ENCODE measurements at places on chromosomes 5 and 9.

- DNase-seq = no peak
Observed at GRCh38 chr5:87151547-87151946, 116.1 kb upstream of the RASA1 start.

- DNase-seq = peak; percentile 72
Observed at GRCh38 chr5:72244862-72245371, 75.1 kb downstream of the MRPS27 start.

DNA sequence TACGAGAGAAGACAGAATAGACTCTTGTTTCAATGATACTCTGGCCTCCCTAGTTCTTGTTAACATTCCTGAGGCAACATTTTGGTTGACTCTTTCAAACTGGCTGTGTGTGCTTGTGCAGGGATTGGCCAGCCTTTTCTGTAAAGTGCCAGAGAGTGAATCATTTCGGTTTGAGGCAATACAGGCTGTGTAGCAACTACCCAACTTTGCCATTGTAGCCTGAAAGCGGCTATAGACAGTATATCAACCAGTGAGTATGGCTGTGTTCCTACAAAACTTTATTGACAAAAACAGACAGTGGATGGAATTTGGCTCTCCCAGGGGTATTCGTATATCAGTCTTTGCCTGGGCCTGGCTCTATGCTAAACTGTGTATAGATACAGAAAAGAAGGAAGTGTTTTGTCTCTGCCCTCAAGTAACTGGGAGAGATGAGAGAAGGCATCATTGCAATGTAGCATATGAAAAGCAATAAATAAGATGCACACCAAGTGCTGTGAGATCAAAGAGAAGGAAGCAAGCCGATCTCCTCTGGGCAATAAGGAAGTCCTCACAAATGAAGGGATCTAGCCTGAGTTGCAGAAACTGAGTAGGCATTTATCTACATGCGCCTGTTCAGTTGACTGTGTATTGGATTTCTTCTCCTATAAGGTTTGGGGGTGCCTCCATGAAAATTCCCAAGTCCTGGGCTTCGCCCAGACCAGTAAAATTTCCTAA lies 568.0 kb upstream of the KLF4 start:
- no peak for DNase-seq

DNA sequence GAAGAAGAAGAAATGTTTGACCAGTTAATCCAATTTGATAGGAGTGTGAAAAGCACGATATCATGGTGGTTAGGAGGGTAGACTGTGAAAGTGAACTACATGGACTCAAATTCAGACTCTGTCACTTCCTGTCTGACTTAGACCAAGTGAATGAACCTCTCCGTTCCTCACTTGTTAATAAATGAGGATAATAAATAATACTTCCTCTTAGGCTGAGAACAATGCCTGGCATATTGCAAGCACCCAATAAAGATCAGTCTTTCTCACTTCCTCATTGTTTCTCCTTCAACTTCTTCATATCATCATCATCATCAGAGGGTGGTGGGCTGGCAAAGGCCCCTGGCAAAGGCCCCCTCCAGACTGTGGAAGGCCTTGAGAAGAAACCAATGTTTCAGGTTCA lies 148.7 kb downstream of the CDK5RAP2 start:
- DNase-seq = no peak

DNA sequence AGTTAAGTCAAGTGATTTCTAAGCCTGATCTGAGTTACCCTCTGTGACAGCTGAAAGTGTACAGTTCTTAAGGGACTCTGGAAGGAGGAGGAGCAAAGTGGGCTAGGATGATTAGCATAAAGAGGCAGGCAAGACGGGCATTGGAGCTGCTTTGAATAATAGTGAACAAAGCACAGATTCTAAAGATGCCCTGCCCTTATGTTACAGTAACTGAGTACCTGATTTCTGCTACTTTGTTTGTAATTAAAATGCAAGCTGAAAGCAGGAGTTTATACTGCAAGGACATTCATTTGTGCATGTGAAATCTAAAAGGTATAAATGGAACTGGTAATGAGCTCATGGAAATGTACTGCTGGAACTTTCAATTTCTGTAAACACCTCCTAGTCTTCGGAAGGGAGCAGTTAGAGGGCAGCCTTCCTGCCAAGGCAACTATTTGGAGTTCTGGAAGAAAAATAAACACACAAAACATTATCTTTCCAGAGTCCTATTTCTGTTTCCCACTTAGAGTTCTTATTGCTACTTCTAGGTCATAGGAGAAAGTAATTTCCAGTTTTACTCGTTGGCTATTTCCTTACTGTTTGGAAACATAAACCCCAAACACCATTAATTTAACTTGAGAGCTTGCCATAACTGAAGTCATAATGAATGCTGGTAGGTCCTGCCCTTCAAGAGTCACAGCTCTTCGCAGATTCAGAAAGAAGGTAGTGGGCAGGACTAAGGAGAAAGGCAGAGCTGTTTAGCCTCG lies at the start of gene RANBP3L:
RANBP3L (minus strand) TSS at position 45 of the 746 bp plus-strand sequence. CDS start 486 bp downstream, outside the sequence.
- no peak for DNase-seq

- DNase-seq = no peak
Observed at GRCh38 chr9:107504585-107505455, 15.3 kb upstream of the KLF4 start.

GRCh38 chr5:91266184-91266705 lies 116.9 kb downstream of the ARRDC3 start:
- DNase-seq = no peak

- DNase-seq = peak; percentile 51
Observed at GRCh38 chr9:6305954-6306563, 22.1 kb upstream of the TPD52L3 start.

DNA sequence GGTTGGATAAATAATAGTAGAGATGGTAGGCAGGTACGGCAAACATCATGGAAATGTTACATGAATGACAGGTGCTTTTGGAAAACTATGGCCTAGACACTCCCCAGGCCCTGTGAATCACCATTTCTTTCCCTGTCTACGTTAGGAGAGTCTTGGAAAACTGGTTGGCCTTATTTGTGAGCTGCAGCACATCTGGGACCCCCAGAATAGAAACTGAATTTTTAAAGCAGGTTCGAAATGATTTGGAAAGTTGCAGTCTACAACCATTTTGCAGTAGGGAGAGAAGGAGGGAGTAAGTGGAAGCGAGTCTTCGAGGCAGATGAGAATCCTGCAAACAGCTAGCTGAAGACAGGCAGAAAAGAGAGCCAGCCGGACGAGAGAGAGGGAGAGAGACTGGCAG lies 13.0 kb downstream of the C1QTNF2 start:
- no peak for DNase-seq

DNA sequence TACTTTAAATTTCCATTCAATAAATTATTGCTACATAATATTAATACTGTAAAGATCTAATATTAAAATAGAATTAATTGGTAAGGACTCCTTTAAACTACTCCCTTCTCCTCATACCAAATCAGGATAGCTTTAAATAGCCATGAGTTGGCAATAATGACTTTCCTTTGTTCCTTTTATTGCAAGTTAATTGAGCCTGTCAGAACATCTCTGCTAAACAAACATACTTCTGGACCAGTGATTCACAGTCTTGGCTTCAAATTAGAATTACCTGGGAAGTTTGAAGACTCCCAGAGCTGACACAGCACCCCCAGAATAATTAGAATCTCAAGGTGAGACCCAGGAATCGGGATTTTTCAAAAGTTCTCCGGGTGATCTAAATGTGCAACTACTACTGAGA lies 18.7 kb downstream of the C5orf58 start:
- no peak for DNase-seq

DNA sequence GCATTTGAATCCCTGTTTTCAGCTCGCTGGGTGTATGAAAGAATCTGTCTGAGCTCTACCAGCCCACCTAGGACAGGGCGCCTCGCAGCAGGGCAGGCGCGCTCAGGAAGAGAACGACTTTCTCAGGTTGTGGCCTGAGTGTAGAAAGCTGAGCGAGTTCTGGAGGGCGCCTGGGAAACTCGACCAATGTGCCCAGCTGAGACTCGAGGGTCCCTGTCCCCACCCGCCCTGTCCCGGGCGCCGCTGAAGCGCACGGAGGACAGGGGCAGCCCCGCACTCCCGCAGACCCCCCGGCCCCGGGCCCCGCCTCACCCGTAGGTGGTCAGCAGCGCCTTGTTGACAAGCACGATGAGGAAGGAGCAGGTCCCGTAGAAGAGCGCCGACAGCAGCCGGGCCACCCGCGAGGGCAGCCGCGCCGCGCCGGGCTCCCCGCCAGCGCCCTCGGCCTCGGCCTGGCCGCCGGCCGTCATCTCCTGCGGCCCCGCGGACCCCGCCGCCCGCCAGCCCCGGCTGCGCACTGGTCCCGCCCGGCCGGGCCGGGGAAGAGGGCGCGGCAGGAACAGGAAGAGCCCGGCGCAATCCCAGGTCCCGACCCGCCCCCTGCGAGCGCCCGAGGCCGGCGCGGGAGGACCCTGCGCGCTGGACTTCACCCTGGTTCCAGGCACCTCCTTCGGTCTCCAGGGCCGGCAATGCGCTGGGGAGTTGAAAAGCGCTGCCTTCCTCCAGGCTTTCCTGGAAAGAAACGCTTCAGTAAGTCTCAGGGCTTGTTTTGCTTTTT lies at the start of gene SLC35D2:
SLC35D2 (minus strand) TSS at position 547 of the 778 bp plus-strand sequence; CDS start at position 470, 77 bp downstream.
- peak; percentile 48 for DNase-seq

DNA sequence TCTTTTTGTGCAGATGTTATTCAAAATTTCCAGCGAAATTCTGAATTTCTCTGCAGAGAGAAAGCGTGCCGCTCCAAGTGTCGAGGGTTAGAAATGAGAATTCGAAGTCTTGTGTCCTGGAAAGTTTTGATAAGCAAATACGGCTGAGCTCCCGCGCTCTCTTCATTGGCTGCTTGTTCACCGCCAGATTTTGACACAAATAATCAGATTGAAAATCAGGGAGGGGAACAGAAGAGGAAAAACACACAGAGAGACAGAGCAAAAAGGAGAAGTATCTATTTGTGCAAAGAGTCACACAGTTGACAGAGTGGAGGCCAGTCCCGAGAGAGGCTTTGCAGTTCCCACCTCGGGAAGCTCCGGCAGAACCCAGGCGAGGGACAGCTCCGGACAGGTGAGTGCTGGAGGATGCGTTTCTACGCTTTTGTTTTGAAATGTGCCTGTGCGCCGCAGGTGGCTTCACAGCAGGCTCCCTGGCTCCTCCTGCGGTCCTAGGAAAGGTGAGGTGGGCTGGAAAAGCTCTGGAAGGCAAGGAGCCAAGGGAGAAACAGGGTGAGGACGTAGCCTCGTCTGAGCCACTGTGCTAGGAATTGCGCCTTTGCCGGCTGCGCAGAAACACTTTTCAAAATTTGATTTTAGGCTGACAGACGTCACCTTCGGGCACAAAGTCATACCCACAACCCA lies at the start of gene GFI1B:
GFI1B (plus strand) TSS at position 244 of the 681 bp plus-strand sequence. CDS start 7,985 bp downstream, outside the sequence.
- no peak for DNase-seq

- DNase-seq = no peak
Observed at GRCh38 chr5:148632255-148633066, 21.9 kb downstream of the HTR4 start.

DNA sequence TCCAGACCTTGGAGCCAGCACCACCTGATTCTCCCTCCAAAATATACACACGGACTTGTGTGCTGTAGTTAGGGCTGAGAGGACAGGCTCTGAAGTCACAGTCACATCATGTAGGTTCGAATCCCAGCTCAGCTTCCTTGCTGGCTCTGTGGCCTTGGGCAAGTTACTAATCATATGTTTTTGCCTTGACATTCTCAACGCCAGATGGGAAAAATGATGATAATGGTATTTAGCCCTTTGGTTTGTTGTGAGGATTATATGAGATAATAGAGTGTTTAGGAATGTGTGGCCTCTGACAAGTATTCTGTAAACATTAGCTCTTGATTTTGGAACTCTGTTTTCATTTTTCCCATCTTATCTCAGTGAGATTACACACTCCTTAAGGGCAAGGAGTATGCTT lies 72.5 kb downstream of the PLAC8L1 start:
- DNase-seq = no peak

GRCh38 chr9:1980387-1980786 lies 34.8 kb upstream of the SMARCA2 start:
- DNase-seq = no peak

DNA sequence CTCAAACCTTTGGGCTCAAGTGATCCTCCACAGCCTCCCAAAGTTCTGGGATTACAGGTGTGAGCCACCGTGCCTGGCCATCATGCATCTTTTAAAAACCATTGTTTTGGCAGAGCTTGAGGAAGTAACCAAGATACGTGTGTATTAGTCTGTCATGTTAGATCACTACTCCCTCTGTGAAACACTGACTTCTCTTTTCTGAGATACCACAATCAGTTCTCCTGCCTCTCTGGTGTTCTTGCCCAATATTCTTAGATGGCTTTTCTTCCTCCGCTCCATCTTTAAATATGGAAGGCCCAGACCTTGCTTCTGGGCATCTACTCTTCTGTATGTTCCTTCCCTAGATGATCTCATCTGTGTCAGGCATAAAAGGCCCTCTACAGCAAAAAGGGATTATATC lies 14.2 kb upstream of the CCNB1 start:
- DNase-seq = no peak

DNA sequence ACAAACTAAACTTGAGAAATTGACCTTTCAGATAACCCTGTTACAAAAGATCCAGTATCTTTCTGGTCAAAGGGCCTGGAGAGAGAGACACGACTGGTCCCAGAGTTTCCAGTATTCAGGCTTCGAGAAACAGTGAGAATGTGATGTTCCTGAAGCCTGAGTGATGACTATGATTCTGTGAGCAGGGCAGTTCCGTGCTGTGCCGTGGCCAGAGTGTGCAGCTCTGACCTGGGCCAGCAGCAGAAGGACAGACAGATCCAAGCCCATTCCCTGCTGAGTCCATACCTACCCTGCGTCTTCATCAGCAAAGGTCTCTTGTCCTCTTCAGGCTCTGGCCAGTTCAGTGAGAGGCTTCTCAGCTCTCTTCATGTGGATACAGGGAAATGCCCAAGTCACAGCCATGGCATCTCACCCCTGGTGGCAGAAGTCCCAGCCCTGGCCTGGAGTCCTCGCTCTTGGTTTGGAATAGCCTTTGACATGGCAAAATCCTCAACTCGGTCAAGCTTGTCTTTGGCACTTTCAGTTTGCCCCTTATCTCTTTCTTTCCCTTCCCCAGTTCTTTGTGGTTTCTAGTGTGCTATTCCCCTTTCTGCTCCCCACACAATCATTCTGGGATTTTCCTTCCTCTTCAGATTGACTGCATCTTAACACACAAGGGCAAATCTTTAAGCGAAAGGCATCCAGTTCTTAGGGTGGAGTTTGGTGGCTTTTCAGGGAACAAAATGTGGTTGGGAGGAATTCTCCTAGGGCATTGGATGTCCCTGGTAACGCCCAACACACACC lies 107.7 kb downstream of the LIFR start:
- no peak for DNase-seq

- peak; percentile 5 for DNase-seq
Observed at GRCh38 chr5:147921136-147921535, 14.8 kb upstream of the C5orf46 start.

DNA sequence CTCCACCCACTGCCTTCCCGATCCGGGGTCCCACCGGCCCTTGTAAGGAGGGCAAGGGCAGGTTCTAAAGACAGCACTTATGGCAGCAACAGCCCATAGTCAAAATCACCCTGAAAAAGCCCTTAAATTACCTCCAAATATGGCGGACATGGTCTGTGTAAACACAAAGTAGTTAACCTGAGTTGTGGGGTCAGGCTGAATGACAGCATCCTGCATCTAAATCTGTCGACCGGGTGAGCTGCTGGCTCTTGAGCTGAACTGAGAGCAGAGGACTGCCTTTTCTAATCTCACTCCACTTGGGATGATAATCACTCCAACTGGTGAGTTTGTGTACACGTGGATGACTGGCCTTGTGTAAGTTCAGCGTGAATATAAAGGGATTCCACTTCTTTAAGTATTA lies 249.6 kb downstream of the DENND1A start:
- DNase-seq = no peak

GRCh38 chr5:16784843-16785791 lies 151.0 kb downstream of the MYO10 start:
- DNase-seq = no peak

- DNase-seq = peak; percentile 65
Observed at GRCh38 chr5:88883836-88884607, 1.0 kb upstream of the MEF2C start.

Measured in midbrain (tissue), 1 donor.